T-helper 1 cell (primary cell): ENCODE measurements at places on chromosomes 16 and 17.

DNA sequence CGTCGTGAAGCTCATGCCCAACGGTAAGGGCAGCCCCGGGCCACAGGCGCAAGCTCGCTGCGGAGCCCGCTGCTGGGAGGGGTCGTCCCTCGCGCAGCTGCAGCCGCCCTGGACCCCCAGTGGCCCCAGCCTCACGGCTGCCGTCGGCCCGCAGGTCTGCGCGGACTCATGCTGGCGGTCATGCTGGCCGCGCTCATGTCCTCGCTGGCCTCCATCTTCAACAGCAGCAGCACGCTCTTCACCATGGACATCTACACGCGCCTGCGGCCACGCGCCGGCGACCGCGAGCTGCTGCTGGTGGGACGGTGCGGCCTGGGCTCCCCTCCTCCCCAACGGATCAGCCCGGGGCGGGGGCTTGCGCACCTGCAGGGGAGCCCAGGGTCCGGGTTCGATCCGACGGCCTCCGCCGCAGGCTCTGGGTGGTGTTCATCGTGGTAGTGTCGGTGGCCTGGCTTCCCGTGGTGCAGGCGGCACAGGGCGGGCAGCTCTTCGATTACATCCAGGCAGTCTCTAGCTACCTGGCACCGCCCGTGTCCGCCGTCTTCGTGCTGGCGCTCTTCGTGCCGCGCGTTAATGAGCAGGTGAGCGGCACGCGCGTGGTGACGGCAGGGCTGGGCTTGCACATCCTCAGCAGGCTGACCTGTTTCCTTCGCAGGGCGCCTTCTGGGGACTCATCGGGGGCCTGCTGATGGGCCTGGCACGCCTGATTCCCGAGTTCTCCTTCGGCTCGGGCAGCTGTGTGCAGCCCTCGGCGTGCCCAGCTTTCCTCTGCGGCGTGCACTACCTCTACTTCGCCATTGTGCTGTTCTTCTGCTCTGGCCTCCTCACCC lies 5.8 kb downstream of the SLC5A2 start:
- peak; percentile 19 for DNase-seq

DNA sequence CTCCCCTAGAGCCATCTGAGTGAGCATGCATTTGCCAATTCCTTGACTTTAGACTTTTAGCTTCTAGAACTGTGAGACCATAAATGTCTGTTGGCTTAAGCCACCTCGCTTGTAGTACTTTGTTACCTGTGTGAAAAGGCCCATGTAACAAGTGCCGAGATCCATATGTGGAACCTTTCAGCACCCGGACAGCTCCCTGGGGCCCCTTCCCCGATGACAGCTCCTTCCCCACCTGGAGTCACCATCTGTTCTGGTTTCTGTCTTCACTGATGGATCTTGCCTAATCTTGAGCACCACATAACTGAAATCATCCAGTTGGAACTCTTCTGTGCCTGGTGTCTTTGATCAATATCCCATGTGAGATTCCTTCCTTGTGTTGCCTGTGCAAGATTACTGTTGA lies 78.9 kb upstream of the EEF2KMT start:
- DNase-seq: no peak

DNA sequence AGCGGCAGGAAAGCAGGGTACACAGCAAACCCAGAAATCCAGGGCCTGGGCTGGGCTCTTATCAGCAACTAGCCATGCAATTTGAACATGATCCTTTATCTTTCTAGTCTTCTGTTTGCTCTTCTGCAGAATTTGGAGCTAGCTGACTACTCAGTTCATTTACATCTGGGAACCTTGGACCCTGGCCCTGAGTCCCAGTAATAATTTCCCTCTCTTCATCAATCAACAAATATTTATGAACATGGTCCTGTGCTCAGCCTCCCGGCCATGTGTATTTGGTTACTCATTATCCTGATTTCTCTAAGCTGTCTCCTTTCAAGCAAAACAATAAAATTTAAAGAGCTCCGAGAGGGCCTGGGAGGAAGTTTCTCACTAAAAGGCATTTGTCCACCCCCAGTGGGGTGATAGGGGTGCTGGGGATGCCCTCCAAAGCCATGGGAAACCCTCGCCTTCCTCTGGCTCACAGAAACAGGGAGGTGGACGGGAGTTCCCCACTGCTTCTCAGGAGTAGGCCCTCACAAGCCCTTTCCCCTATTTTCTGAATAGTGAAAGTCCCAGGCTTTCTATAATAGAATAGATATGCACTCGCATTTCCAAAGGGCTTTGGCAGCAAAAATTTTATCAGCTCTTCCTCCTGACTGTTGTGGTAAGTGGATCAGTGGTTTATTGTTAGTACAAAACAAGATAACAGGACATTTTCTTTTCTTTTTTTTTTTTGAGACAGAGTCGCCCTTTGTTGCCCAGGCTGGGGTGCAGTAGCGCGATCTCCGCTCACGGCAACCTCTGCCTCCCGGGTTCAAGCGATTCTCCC lies 6.9 kb upstream of the WDR59 start:
- no peak for DNase-seq

DNA sequence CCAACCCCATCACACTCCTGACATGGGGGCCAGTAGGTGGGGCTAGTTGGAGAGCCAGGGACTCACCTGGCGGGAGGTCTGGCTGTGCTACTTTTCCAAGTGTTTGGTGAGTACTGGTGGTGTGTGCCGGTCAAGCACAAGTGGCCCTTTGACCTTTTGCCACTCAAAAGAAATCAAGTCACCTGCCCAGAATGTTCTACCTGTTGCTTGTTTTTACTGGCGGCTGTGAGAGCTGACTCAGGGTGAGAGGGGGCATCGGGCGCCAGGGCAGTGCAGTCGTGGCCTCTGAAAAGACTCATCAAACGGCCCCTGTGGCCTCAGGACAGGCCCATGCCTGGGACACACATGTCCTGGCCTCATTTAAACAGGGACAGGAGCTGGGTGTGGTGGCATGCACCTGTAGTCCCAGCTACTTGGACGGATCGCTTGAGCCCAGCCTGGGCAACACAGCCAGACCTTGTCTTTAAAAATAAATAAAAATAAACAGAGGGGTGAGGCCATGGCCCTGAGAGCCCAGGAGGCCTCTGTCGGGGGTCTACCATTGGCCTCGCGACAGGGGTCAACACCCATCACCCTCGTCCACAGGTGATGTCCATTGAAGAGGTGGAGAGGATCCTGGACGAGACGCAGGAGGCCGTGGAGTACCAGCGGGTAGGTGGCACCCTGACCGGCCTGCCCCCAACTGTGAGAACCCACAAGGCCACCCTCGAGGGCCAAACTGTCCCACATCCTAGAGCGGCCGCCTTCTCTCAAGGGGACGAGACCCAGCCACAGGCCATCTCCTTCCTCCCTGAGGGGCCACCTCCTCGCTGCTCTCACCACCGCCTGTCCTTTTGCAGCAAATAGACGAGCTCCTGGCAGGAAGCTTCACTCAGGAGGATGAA lies 5.0 kb downstream of the CHMP6 start:
- no peak for DNase-seq

DNA sequence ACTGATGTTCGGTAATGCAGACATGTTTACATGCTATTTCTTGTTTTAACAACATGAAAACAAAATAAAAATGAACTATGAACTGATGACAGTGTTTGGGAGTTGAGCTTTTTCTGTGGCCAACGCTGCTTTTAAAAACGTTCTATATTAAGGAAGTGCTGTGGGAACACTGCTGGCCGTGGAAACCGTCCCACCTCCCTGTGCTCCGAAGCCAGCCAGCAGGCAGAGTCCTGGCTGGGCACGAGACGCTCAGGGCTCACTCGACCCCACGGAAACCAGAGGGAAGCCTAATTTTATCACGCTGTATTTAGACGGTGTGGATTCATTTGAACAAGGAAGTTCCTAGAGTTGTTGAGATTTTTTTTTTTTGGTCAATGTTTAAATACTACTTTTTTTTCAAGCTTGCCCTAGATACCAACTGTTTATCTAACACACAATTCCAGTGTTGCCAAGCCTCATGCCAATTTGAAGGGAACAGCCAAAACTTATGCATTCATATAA lies 25.8 kb downstream of the ADCY9 start:
- DNase-seq: no peak
